ENCODE measurements at places on chromosomes 1 and 21.

DNA sequence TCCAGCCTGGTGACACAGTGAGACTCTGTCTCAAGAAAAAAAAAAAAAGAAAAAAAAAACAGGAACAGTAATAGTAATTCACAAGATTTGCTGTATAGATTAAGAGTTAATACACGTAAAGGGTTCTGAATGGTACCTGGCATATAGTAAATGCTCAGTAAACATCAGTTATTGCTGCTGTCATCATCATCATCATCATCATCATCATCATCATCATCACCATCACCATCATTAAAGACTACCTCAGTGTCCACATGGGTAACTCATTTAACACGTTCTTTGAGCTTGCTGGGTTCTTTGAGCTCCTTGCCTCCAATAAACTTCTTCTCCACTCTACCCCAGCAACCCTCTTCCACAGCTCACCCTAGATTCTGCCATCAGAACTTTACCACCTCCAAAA, 55.0 kb downstream of the KIAA0319L start:
- DNase-seq = no peak

- no peak for DNase-seq
Observed at GRCh38 chr1:183419399-183419798, 1.2 kb upstream of the NMNAT2 start.

DNA sequence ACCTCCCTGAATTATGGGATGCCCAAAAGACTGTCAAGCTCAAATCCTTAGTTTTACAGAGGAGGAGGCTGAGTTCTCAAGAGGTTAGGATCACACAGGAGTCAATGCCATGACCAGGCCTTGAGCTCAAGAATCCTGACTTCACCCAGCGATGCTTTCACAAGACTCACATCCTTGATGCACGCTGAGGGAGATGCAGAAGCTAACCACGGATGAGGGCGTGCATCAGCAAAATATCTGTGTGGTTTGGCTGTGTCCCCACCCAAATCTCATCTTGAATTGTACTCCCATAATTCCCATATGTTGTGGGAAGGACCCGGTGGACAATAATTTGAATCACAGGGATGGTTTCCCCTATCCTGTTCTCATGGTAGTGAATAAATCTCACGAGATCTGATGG, 133.2 kb downstream of the KCNJ6 start:
- no peak for DNase-seq

- DNase-seq = peak; percentile 28
Observed at GRCh38 chr1:156128654-156129597, 14.4 kb downstream of the LMNA start.

DNA sequence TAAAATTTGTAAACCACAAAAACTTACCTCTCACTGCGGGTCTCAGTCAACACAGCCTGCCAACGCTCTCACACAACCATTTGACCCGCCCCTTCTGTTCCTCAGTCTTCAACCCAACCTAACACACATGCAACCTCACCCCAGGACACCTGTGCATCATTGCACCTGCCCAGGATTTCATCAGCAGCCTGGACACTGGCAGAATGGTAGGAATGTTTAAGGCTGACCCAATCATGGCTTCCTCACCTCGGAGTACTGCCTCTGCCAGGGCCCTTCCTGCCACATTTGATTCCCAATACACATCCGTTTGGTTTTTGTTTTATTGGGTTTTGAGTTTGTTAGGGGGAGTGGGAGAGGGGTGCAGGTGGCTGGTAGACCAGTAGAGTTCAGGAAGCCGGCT, 40.7 kb downstream of the TOMM20 start:
- DNase-seq = no peak

- no peak for DNase-seq
Observed at GRCh38 chr1:164895026-164895912, 336.3 kb downstream of the PBX1 start.

DNA sequence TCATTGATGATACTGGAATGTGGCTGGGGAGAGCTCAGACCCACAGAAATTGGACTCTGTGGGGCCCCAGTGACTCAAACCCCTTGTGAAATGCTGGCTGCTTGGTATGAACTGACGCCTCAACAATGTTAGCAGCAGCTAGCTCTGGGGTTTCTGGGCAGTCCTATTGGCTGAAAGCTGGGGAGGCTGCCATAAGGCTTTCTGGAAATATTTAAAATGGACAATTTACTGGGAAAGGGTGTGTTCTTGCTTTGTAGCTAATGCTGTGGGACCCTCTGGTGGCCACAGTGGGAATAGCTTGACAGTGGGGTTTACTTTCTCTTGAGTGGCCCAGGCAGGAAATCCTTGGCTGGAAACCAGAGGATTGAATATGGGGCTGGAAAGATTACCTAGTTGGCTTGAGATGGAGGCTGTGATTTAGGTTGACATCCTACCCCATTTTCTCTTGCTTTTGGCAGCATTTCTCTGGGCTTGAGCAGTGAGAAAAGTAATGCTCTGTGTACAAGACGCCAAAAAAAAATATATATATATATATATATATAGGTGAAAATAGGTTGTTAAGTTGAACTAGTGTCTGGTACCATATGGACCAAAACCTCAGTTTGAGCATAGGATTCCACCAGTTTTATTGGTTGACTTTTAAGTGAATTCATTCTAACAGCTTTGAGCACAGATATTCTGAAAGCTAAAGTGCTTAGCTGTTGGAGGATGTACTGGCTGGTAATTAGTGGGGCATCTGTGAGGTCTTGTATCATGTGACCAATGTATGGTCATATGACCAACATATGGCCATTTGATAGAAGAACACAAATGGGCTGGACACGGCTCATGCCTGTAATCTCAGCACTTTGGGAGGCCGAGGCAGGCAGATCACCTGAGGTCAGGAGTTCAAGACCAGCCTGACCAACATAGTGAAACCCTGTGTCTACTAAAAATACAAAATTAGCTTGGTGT, 8.2 kb upstream of the S100A10 start:
- peak; percentile 85 for DNase-seq

DNA sequence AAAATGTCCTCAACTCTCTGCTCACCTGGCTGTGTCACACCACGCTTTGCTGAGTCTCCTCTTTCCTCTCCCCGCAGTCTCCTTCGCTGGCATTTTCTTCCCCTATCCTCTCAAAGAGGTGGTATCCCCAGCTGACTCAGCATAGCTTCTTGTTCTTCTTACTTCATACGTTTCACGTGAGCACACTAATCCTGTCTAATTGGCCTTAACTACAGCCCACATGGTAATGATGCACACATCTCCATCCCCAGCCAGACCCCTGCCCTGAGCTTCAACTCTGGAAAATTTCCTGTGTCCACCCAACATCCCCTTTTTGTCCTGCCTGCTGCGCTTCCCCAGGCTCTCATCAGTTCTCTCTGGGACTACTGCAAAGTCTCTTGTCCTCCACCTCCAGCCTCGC, 169.8 kb downstream of the TTLL7 start:
- DNase-seq = no peak

DNA sequence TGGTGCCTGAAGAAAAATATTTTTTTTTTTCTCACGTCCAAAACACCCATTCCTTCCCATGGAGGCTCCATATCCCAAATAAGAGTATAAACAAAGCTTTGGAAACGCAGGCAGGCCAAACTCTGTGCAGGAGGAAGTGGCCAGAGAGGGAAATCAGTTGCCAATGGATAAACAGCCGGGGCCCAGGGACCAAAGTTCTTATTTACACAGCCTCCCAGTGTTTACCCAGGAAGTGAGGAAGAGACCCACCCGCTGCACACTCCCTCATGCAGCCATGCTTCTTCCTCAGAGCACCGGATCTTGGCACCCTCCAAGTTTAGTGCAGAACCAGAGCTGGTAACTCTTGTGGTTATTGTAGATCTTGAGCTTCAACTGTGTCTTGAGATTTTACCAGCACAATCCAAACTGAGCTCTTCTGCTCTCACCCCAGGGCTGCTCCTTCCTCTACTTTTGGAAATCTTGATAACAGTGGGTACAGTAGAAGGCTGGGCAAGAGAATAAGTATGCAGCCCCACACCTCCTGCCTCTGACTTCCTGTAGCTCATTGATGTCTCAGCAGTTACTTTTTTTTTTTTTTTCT, 14.2 kb downstream of the MARCKSL1 start:
- no peak for DNase-seq

DNA sequence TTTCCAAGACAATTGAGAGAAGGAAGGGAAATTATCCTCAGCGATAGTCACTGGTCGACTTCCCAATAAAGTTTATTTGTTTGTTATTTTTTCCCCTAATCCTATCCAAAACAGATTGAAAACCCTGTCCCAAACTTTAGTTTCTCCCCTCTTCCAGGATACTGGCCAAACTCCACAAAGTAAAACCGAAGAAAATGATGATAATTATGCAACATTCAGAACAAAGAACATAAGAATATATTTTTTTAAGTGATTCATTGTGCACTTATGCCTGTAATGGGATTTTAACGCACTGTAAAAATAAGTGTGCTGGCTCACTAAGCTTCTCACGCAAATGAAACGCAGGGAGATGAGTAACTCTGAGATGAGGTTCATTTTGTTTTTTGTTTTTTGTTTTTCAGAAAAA, 6.0 kb downstream of the GLIS1 start:
- DNase-seq = no peak

DNA sequence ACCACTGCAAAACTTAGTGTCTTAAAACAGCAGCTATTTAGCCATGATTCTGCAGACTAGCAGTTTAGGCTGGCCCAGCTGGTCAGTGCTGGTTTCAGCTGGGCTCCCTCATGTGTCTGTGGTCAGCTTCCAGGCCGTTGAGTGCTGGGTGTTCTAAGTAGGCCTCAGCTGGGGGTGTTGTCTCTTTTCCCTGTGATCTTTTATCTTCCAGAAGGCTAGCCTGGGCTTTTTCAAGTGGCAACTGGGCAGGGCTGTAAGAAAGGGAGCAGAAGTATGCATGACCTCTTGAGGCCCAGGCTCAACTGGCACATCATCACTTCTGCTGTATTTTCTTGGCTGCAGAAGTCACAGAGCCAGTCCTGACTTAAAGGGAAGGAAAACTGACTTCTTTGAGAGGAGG, 136.1 kb downstream of the KIF26B start:
- peak; percentile 79 for DNase-seq

- peak; percentile 36 for DNase-seq
Observed at GRCh38 chr1:88983791-88984559, 8.5 kb downstream of the KYAT3 start.

DNA sequence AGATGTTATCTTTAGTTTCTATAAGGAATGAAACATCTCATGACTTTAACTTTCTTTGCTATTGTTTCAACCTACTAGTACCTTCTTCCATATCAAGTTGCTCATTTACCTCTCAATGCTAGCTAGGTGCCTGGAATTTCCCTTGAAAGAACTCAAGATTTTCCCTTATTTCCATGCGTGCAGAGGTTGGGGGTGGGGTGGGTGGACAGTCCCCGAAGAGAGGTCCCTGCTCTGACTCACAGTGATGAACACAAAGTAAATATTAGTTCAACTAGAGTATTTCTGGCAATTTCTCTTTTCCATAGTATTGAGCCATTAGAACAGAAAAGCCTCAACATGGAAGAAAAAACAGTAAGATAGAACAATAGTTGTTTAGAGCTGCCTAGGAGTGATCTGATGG, 239.0 kb upstream of the ZP4 start:
- DNase-seq = no peak

- no peak for DNase-seq
Observed at GRCh38 chr1:206415942-206416341, 54.3 kb upstream of the IKBKE start.

GRCh38 chr1:31064718-31065309, 703 bp downstream of the PUM1 start:
- no peak for DNase-seq

GRCh38 chr1:241688940-241689368, 36.9 kb downstream of the WDR64 start:
- DNase-seq = peak; percentile 9

- no peak for DNase-seq
Observed at GRCh38 chr1:41560496-41560895, 76.0 kb upstream of the EDN2 start.

DNA sequence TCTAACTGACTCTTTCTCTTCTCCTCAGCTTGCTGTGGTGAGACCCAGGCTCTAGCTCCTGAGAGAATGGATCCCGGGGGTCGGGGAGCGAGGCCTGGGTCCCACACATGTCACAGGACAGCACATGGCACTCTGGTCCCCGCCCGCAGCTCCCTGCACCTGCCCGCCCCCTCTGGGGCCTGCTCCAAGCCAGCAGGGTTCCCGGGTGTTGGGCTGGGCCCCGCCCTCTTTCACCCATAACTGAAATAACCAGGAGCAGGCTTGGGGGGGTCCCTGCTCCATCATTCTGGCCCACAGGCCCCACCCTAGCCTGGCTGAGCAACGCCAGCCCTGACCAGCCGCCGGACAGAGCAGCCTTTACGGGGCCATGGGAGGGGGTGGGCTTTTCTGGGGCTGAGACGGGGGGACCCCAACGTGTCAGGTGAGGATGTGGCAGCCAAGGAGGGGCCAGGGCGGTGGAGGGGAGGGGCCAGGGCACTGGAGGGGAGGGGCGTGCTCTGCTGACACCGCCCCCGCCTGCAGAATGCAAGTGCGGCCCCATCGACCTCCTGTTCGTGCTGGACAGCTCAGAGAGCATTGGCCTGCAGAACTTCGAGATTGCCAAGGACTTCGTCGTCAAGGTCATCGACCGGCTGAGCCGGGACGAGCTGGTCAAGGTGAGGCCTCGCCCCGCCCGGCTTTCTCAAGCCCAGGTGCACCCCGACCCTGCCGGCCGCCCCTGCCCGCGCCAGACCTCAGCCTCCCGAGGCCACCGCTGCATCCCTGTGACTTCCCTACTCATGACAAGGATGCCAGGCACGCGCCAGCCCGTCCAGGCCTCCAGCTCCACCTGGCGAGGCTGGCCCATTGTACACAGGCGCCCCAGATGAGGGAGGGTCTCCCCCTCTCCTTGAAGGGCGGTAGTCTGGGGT, 19.4 kb downstream of the COL6A1 start:
- DNase-seq = no peak

GRCh38 chr1:215911406-215911968, 344.4 kb downstream of the KCTD3 start:
- DNase-seq = no peak

DNA sequence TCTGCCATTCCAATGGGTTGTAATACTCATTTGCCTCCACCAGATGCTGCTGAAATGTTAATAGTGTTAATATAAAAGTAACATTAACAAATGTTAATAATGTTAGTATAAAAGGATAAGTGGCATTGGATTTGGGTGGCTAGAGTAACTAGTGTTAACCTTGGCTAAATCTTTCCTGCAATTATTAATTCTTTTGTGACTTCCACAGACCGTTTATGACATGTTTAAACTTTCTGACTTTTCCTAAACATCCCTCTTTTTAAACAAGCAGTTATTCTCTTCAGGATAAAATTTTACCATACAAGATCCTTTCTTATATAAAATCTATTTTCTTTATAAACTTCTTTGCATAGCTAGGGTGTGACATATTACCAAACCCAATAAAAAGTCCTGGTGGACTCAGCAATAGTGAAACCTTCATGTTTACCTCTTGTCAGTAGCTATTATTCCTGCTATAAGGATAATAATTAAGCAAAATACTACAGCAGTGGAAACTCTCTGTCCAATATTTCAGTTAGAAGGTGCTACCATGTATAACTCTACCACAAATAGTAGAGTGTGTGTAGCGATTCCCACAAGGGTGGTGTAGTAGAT, 41.5 kb downstream of the CCDC30 start:
- no peak for DNase-seq

All from ELF-1 (cell line).